Psoas muscle (tissue), 8 donors: ENCODE measurements at places on chromosomes 5 and 9. TPM values are rescaled to one million over a fixed set of nuclear protein-coding genes. Genes with fewer than 3 reads are reported as not detected.

DNA sequence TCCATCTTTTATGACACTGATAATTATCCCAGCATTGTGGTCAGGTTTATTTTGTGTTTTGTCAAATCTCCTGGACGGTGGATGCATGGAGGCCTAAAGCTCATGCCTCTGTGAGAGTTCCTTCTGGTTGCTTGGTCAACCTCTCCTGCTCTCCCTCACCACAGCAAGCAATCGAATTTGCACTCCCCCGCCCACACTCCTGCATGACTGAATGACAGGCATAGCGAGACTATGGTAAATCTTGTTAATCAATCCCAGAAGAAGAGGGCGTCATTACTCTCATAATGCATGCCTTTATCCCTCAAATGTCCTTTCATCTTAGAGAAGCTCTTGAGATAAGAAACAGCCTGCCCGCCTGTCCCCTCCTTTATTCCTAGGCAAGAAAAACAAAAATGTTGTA is 1215.0 kb upstream of the CDH9 start:
- H3K27me3 ChIP-seq = no peaks in the 10 kb centered on the region
- H3K36me3 ChIP-seq = no peaks in the 10 kb centered on the region
- no peak overlapping the region for H3K27ac ChIP-seq
- DNase-seq = no peak
- H3K4me1 ChIP-seq = no peaks in the 10 kb centered on the region

- no peak for DNase-seq
- no peaks in the 10 kb centered on the region for H3K27me3 ChIP-seq
- no peaks in the 10 kb centered on the region for H3K36me3 ChIP-seq
- no peaks in the 10 kb centered on the region for H3K4me1 ChIP-seq
- H3K4me3 ChIP-seq = no peak overlapping the region
These were observed 87.9 kb upstream of the SLC24A2 start for GRCh38 chr9:19876569-19877316.

- no peaks in the 10 kb centered on the region for H3K4me1 ChIP-seq
- no peaks in the 10 kb centered on the region for H3K36me3 ChIP-seq
- no peak overlapping the region for H3K4me3 ChIP-seq
These were observed 7.7 kb upstream of the SHISAL2B start for GRCh38 chr5:64682608-64683007.

DNA sequence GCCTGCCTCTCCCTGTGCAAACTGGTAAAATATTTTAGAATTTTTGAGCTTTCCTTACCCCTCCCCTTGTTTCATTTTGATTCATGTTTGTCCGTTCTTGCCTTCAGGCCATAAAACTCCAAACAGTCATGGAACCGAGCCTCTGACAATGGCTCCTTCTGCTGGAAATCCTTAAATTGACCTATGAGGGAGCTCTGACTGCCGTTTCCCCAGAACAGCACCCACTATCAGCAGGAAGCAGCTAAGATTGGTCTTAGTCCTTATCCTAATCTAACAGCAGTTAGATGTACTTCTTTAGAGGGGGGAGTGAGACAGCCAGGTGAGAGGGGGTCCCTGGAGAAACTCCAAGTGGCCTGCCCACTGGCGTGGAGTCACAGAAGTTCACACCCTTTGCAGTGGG is 106.7 kb downstream of the FAM174A start:
- H3K4me3 ChIP-seq = no peak overlapping the region
- no peaks in the 10 kb centered on the region for H3K27me3 ChIP-seq

GRCh38 chr9:103837940-103838339 is 256.2 kb upstream of the SMC2 start:
- H3K36me3 ChIP-seq = no peaks in the 10 kb centered on the region
- DNase-seq = no peak
- no peak overlapping the region for H3K4me3 ChIP-seq
- no peaks in the 10 kb centered on the region for H3K27me3 ChIP-seq
- no peaks in the 10 kb centered on the region for H3K4me1 ChIP-seq

DNA sequence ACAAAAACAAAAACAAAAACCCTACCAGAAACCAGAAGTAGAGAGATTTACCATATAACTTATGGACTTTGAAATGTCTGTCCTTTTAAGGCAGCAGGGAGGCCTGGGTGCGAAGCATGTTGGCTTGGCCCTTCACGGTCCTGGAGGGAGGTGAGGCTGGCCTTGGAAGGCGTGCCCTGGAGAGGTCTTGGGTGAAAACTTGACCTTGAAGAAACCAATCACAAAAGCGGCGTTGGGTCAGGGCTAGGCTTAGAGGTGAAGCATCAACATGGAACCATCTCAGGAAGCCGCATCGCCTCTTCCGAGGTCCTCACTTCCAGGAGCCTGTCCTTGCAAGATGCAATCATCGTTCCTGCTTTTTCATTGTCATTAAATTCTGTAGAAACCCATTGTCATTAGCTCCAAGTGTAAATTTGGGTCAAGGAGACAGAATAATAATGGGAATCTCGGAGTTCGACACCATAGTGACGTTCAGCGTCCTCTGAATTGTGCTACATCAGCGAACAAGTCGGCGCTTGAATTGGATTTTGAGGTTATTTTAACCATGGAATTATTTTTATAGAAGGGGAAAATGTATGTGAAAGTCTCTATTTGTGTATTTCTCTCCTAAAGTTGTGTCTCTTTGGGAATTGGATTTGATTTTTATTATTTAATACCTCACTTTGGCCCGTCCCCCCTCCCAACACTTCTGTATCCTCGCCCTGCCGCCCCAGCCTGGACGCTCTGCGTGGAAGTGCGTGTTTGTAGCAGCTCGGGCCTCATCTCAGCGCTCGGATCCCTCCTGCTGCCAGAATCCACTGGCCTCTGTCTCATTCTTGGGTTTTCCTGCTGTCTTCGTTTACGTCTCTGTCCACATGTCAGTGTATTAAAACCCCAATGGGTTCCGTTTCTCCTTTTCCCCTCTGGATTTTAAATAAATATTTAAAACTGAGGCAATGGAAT is 11.1 kb upstream of the ORM1 start:
- no peak for DNase-seq
- no peaks in the 10 kb centered on the region for H3K27me3 ChIP-seq
- H3K4me1 ChIP-seq = no peaks in the 10 kb centered on the region

The UBQLN1 gene
- 105 TPM for total RNA-seq

The ARHGEF28 gene
- total RNA-seq = 1.1 TPM

The PIP5K1B gene
- 1.8 TPM for total RNA-seq

The PPP3R2 gene
- total RNA-seq = not detected

The DDX4 gene
- 0.18 TPM for total RNA-seq
